ENCODE measurements at places on chromosomes 1 and 21.

DNA sequence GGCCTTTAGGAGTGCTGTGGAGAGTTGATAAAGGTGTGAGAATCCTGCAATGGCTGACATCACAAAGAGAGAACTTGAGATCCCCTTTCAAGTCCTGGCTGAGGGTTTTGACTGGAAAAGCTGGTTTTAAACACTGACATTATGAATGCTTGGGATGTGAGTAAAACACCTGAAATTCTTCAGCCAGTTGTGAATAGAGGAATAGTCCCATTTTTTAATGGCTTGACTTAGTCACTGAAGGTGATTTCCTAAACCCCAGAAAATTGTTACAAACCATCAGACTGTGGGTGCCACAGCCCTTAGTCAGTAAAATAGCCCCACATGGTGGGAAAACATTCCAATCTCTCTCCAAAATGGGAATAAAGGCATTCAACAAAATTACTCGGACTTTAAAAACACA lies 107.7 kb upstream of the LMO4 start:
- no peak for DNase-seq

GRCh38 chr1:162087111-162087510 lies 17.6 kb downstream of the NOS1AP start:
- DNase-seq = no peak

GRCh38 chr21:43298546-43299440 lies 128.1 kb downstream of the SIK1 start:
- no peak for DNase-seq

- no peak for DNase-seq
Observed at GRCh38 chr1:209655411-209656231, 3.4 kb upstream of the LAMB3 start.

- DNase-seq = no peak
Observed at GRCh38 chr21:37535130-37535529, 168.6 kb downstream of the DYRK1A start.

DNA sequence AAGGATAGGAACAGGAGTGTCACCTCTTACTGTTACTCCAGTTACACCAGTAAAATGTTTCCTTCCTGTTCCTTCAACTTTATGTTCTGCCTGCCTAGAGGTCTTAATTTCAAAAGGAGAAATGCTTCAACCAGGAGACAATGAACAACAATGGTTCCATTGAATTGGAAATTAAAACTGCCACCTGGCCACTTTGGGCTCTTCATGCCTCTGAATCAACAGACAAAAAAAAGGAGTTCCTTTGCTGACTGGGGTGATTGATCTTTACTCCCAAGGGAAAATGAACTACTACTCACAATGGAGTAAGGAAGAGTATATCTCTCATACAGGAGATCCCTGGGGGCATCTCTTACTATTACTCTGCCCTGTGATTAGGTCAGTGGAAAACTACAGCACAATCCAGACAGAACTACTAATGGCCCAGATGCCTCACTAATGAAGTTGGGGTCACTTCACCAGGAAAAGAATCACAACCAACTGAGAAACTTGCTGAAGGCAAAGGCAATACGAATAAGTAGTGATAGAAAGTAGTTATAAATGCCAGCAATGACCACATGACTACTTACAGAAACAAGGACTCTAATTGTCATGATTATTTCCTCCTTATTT lies 76.6 kb upstream of the PRDX6 start:
- DNase-seq = no peak

DNA sequence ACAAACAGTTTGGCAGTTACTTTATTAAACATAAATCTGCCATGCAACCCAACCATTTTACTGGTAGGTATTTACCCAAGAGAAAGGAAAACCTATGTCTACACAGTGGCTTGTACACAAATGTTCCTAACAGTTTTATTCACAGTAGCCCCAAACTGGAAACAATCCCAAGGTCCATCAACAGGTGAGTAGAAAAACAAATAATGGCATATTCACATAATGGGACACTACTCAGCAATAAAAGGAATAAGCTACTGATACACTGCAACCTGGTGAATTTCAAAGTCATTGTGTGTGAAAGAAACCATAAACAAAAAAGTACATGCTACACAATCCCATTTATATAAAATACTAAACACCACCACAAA lies 12.7 kb downstream of the KYAT3 start:
- DNase-seq = no peak

DNA sequence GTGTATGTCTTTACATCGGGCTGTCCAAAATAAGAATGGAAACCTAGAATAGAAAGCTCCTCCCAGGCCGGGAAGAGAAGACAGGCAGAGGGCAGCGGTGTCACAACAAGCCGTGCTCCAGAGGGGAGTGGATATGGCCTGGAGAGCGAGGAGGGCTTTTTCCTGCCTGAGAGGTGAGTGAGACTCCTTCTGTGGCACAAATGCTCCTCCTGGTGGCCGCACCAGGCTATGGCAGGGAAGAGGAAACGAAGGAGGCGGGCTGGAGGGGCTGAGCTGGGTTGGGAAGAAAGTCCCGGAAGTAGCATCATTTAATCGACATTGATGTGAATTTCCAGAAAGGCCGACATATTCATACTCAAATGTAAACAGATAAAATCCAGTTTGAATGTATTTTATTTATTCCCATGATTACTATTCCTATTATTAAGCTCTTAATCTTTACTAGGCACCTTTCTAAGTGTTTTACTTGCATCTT lies 54.7 kb downstream of the MEF2D start:
- peak; percentile 82 for DNase-seq

GRCh38 chr1:23216771-23217420 lies 406 bp downstream of the HTR1D start:
- DNase-seq = peak; percentile 57

GRCh38 chr1:25610822-25611630 lies 5.6 kb upstream of the MAN1C1 start:
- DNase-seq = no peak

DNA sequence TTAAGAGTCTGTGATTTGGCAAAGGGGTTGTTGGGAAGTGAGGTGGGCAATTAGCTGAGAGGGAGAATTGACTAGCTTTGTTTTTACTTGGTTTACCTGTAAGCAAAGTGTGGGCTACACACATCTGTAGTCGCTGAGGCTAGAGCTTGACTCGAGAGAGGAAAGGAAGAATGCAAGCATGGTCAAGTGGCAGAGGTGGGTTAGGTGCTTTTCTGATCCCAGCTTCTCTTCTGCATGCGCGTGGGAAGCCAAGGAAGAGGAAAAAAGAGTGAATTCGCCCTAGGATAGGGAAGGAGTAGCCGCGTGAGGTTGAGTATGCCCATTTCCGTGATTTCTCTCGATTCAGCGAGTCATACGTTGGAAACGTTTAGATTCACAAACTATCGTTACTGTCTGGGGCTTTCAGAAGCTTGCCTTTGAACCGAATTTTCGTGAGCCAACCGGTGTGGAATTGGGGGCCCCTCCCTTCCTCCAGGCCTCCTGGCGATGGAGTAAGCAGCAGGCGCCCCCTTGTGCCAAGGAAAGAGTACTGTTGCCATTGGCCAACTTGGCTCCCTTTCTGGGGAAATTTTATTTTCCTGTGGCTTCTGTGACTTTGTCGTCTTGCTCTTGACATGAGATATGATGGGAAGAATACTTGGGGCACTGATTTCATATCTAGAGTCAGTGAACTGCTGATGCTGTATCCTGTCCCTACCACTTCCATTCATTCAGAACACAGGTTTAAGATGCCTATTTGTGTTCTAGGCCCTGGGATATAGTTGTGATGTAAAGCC lies 1.3 kb downstream of the PIGV start:
- peak; percentile 87 for DNase-seq

DNA sequence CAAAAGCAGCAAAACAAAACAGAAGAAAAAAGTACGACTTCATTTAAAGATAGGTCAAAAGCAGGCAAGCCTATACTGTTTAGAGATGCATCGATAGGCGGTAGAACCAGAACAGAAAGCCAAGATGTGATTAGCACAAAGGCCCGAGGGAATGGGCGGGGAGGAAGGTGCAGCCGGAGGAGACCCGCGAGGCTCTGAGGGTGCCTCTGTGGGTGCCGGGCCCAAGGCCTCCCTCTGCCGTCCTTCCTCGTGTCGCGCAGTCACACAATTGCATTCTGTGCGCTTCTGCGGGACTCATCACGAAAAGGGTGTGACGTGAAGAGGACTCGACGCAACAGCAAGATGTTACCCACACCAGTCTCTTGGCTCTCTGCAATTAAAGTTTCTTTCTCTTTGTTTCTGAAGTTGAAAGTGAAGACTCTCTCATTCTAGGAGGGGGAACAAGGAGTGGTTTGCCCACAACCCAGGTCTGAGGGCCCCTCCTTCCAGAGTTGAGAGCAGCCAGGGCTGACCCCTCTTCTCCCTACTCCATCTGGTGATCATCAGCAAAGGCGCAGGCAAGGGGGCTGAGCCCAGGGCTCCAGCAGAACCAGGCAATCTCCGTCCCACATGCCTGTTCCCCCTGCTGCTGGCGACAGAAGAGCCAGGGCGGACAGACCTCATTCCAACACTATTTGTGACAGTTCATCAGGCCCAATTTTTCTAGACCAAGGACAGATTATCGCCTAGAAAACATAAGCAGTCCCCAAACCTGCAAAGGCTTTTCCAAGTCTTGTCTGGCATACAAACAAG lies 41.0 kb downstream of the NPHP4 start:
- no peak for DNase-seq

GRCh38 chr1:53328009-53328461 lies at the start of gene LRP8:
Gene LRP8, minus strand, starts transcription at chr1:53328070. Its CDS starts 158 bp downstream, at chr1:53327912.
- peak; percentile 89 for DNase-seq

DNA sequence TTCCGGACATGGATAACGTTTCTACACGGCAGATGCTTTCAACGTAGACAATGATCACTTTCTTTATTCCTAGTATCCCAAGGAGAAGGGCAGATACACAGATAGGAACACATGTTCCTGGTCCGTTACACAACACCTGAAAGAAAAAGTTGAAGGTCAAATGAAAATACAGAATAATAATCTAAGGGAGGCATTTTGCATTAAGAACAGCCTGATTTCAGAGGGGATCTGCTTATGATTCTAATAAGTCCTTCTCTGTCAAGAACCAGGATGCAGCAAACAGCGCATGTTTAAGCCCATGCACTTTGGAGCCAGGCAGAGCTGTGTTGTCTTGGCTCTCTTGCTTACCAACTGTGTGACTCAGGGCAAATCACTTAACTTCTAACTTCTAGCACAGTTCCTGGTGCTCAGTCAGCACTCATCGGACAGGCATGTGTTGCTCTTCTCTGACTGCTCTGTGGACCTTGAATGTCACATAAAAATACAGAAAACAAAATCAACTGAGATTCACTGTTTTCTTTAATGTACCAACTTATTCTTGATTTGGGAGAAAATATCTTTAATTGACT lies 56.3 kb upstream of the CNN3 start:
- no peak for DNase-seq

DNA sequence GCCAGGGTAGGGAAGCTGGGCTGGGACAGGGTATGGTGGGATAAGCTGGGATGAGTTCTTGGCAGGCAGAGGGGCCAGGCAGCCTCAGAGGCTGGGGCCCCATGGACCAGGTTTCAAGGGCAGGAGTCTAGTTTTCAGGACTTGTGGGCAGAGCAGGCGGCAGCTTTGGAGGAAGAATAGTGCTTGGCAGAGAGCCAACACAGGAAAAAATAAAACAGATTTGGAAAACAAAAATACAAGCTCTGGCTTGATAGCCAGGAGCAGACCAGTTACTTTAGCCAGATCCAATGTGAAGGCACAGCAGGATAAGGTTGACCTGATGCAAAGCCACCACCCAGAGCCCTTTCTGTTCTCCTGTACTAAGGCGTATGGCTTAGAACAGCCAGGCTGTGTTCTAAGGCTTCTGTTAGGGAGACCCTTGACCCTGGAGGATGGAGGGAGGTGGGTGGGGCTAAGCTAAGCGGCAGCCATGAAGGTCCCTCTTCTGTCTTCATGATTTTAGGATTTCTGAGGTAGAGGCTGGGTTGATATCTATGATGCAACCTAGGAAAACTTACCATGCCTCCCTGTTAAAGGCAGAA lies 5.5 kb downstream of the TRAF5 start:
- no peak for DNase-seq

- no peak for DNase-seq
Observed at GRCh38 chr1:180898441-180899219, 14.1 kb upstream of the KIAA1614 start.

GRCh38 chr1:167634435-167634834 lies 4.4 kb downstream of the RCSD1 start:
- DNase-seq = no peak

- DNase-seq = no peak
Observed at GRCh38 chr1:11516961-11517635, 38.1 kb downstream of the DISP3 start.

GRCh38 chr1:24540906-24541710 lies 14.8 kb upstream of the NCMAP start:
- DNase-seq = no peak

GRCh38 chr1:207918011-207918410 lies 7.1 kb upstream of the CD34 start:
- no peak for DNase-seq

- no peak for DNase-seq
Observed at GRCh38 chr1:5574641-5575040, 417.6 kb downstream of the NPHP4 start.

- no peak for DNase-seq
Observed at GRCh38 chr1:175976865-175977642, 230.0 kb downstream of the COP1 start.

GRCh38 chr1:239389703-239390102 lies 3.3 kb downstream of the CHRM3 start:
- no peak for DNase-seq

GRCh38 chr1:70169018-70169839 lies 36.1 kb downstream of the LRRC40 start:
- no peak for DNase-seq

- DNase-seq = no peak
Observed at GRCh38 chr1:231721436-231721835, 94.8 kb downstream of the DISC1 start.

DNA sequence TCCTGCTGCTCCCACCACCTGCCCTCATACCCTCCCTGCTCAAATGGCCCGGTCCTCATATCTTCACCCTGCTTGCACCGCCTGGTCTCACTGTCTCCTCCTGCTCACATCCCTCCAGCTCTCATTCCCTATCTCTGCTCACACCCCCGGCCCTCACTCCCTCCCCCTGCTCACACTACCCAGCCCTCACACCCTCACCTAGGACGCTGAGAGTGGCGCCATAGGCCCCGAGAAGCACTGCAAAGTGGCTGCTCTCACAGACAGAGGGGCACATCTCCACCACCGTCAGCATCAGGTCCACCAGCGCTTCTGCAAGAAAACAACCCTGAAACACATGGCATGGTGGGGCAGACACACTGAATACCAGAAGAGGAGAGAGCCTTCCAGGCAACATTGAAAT lies 38.6 kb downstream of the MRAP start:
- no peak for DNase-seq

DNA sequence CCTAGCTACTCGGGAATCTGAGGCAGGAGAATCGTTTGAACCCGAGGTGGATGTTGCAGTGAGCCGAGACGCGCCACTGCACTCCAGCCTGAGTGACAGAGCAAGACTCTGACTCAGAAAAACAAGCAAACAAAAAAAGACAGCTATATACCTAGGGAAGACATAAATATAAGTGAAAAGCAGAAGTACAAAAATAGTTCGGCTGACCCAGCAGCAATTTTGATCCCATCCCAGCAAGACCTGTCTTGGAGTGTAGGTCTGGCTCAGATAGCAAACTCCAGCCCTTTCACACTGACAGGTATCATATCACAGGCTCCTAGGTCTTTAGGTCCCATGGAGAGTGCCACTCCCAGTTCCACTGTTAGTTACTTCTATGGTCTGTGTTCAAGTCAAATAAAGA lies 14.6 kb downstream of the MTX1 start:
- DNase-seq = no peak
